M059J (cell line): ENCODE measurements at places on chromosomes 3 and 15.
A peak's percentile ranks its signal among the peaks of the same experiment; 100 is the strongest.

GRCh38 chr3:118799303-118799702 is 235.3 kb downstream of the IGSF11 start:
- DNase-seq: no peak

- DNase-seq: peak; percentile 30
Observed at GRCh38 chr3:12766541-12766940, 7.5 kb upstream of the TMEM40 start.

DNA sequence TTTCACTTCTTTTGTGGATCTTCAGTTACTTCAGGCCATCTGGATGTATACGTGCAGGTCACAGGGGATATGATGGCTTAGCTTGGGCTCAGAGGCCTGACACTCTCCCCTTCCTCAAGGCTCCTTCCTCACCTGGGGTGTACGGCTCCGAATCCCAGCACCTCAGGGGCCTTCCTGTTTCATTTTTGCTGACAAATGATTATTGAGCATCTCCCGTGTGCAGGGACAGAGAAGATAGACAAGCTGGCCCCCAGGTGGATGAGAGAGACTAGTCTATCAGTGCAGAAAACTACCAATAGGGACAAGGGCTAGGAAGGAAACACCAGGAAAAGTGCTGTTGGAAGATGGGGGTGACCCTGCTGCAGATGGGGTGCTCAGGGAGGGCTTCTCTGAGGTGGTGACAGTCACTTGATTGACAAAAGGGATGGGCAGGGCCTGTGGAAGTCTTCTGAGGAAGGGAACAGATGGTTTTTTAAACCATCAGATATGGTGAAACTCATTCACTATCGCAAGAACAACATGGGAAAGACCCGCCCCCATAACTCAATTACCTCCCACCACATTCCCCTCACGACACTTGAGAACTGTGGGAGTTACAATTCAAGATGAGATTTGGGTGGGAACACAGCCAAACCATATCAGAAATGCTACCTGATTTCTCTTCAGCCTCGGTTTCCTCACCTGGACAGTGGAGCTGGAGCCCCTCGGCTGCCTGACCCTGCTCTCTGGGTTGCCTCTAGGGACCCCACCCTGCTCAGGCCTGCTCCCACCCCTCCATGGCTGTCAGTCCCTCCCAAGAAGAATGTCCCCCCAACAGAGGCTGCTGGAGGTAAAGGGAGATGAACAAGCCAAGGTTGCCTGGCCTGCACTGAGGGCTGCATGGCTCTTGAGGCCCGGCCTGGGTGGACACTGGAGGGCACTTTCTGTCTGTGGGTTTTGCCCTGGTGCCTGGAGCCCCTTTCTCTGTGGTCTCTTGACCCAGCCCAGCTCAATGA is 37.2 kb upstream of the ACAD9 start:
- no peak for DNase-seq

DNA sequence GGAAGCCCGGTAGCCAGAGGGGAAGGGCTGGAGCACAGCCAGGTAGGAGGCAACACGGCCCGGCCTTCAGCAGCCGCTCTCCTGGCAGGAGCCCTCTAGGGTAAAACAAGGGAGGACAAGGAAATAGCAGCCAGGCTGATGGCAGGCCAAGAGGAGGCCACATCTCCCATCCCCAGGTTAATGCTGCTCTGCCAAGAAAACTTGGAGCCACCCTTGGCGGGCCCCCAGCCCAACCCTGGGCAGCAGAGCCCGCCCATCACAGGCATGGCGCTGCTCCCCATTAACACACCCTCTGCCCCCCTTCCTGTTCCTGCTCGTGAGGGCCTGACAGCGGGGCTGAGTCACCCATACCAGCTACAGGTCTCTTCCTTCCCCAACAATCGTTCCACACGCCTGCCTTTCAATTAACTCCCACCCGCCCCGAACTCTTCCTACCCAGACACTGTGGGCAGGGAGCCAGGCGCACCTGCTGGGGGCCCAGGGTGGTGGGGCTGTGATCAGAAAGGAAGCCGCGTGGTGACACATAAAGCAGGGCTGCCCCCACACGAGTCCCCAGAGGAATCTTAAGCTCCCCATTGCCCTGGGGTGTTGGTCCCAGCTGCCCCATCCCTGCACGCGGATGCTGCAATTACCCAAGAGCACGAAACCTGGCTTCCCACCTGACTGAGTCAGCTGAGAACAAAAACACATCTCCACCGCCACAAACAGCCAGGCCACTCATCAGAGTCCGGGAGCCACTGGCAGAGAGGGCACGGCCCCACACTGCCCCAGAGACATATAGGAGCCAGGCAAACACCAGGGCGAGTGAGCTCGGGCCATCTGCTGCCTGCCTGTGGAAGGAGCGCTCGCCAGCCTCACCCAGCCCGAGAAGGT is at the start of gene C15orf62:
Gene C15orf62, plus strand, starts transcription at position 707 of the 873 bp plus-strand sequence. CDS start 516 bp downstream, outside the sequence.
- DNase-seq: peak; percentile 96
